MCF 10A (cell line): ENCODE measurements at places on chromosomes 3 and 15.
A peak's percentile ranks its signal among the peaks of the same experiment; 100 is the strongest.

DNA sequence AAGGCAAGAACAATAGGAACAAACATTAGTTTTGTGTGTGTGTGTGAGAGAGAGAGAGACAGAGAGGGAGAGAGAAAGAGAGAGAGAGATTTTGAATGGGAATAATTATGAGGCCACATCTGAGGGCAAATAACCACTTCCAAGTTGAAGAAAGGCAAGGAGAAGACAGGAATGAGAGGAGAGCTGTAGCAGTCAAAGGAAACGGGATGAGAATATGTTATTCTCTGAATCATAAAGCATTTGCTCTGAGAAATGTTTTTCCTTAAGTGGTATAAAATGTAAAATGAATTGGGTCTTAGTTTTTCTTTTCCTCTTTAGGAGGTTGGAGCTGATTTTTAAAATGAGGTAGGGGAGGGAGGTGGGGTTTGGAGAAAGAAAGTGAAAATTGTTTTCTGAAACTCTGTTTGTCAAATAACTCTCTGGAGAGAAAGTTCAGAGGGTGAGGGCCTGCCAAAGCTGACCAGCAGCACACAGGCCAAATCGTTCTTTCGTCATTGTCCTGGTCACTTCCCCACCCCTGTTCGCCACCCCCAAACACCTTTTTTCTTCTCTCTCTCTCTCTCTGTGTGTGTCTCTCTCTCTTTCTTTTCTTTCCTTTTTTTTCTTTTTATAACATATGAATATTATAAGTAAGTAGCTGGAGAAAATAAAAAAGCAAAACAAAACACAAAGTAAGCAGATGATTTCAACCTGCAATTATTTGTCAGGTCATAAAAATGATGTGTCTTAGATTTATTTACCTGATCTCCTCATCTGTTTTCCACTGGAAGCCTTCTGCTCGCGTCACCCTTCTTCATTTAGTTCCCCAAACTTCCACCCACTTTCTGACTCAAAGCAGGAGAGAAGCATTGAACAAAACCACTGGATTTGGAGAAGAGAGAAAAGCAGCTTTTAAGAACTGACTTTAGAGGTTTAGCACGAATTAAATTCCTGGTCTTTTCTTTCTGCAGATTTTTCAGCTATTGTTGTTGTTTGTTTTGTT is 110.6 kb downstream of the LPP start:
- no peak for DNase-seq

DNA sequence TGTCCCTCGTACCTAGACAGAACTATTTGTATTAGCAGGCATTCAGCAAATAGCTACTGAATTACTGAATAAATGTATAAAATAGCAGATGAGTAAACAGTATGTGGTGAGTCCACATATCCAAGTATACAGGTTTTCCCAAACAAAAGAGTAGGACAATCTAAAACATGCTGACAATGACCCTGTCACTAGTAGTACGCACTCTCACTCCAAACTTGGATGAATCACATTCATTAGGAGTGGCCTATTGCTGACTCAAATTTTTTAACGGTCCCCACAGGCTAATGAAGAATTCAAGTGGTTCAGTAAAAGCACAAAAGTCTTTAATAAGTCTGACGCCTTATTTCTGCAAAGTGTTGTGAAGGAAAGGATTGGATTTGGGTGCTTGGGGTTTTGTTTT is 449.3 kb upstream of the THBS1 start:
- no peak for DNase-seq

GRCh38 chr15:56910801-56911200 is 7.6 kb upstream of the TCF12 start:
- DNase-seq = no peak

DNA sequence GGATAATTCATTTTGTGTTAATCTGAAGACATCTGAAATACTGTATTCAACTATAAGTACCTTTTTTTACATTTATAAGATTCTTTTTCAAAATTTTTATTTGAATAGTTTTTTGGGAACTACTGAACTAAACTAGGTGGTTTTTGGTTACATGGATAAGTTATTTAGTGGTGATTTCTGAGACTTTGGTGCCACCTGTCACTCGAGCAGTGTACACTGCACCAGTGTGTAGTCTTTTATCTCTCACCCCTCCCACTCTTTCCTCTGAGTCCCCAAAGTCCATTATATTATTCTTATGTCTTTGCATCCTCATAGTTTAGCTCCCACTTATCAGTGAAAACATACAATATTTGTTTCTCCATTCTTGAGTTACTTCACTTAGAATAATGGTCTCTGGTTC is 57.6 kb downstream of the CD86 start:
- DNase-seq = no peak

DNA sequence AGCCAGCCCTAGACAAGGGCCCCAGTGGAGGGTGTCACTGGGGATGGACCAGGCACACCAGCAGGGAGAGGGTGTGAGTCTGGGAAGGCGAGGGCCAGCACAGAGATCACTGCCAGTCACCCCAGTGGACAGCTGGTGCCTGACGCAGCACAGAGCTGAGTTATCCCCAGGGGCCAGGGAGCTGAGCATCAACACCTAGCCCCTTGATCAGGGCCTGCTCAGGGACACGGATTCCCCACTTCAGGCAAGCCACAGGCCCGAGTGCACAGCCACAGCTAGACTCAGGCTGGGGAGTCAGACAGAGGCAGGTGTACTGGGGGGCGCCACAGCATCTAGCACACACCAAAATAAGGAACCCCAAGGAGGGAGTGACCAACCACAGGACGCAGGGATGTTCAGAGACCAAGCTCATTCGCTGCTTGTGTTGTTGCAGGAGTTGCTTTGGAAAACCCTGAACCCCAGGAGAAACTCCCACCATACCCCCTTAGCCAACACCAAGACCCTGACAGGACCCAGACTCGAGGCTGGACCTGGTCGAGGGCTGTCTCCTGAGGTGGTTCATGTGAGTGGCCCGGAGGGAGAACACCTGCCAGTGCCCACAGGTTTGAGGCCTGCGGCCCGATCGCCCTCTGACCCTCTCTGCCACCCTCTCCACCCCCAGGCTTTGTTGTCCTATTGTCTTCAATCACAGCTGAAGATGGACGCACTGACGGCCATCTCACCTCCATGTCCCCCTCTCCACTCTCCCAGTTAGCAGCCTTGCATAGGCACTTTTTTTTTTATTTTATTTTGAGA is 146.8 kb downstream of the TPRA1 start:
- DNase-seq = no peak

GRCh38 chr3:135147657-135148056 is 352.6 kb downstream of the EPHB1 start:
- DNase-seq = no peak

DNA sequence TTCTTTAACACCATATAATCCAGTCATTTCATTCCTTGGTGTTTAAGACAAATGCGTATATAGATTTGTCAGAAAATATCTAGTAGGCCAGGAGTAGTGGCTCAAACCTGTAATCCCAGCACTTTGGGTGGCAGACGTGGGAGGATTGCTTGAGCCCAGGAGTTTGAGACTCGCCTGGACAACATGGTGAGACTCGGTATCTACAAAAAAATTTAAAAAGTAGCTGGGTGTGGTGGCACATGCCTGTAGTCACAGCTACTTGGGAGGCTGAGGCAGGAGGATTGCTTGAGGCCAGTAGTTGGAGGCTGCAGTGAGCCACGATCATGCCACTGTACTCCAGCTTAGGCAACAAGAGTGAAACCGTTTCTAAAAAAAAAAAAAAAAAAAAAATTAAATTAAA is 1.9 kb upstream of the MTMR14 start:
- no peak for DNase-seq

GRCh38 chr15:92682741-92683510 is 27.4 kb upstream of the FAM174B start:
- no peak for DNase-seq

GRCh38 chr15:41997845-41998244 is 23.0 kb downstream of the PLA2G4E start:
- no peak for DNase-seq

DNA sequence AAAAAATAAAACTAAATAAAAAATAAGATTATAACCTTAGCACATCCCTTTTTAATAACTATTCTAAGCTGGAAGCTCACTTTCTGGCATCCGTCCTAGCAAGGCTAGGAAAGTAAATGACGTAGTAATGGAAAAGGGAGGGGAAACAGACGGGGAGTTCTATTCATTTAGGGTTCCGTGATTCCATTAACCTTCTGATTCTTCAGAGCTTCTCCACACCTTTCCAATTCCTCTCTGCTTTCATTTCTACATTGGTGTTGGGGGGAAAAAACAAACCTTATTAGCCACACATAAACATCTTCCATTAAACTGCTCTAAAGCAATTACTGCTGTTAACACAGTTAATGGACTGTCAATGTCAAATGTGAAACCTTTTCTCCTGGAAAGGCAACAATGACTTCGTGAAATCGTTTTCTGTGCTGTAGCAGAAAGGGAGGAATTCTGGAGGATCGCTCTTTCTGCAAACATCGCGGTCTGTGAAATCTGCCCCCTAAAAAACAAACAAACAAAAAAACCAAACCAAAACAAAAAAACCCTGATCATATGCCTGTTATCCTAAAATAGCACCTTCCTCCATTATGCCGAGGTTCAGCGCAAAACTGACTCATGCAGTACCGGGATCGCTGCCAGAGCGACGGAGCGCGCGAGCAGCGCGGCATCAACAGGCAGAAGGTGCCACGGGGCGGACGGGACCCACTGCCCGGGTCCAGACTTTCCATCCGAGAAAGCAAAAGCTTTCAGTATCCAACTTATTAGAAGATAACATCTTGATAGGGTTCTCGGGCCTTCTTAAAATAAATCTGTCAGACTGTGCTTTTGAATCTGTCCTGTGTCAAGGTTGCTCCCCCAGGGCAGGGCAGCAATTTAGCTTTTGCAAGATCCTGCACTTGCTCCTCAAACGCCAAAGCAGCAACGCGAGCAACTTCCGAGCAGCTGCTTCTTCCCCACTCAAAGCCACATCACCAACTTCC is 156.2 kb downstream of the FGF12 start:
- peak; percentile 74 for DNase-seq

DNA sequence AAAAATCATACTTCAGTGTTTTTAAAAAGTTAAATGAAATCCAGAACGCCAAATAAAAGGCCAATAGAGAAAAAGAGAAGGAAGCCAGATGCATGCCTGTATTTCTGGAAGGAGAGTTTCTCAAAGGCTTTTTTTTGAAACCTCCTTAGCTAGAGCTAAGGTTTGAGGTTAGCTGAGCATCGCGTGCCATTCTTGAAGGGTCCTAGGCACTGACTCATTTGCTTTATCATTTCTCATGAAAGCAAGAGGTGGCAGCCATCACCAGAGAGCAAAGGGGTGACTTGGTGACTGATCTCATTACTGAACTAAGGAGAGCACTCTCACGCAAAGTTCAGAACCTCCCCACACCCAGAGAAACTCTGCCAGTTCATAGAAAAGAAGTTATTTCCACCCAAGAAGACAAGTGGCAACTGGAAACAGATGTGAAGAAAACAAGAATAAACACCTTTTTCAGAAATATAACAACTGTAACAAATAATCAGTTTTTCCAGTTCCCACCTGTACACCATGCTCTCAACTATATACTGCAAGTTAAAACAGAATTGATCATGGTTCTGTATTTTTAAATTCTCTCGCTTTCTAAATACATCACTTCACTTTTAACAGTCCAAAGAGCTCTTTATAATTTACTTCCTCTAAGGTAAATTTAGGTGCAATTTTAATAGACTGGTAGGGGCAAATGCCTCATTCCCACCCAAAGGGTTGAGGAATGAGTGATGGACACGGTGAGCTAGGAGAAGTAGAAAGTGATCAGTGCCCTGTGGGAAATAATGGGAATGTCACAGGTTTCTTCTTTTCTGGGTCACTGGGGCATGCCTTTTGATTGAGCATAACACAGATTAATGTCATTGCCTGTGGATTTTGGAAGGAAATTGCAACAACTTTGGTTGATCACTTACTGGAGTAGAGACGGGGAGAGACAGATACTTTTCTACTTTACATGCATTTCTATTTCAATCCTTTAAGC is 24.7 kb downstream of the GPR15 start:
- no peak for DNase-seq

DNA sequence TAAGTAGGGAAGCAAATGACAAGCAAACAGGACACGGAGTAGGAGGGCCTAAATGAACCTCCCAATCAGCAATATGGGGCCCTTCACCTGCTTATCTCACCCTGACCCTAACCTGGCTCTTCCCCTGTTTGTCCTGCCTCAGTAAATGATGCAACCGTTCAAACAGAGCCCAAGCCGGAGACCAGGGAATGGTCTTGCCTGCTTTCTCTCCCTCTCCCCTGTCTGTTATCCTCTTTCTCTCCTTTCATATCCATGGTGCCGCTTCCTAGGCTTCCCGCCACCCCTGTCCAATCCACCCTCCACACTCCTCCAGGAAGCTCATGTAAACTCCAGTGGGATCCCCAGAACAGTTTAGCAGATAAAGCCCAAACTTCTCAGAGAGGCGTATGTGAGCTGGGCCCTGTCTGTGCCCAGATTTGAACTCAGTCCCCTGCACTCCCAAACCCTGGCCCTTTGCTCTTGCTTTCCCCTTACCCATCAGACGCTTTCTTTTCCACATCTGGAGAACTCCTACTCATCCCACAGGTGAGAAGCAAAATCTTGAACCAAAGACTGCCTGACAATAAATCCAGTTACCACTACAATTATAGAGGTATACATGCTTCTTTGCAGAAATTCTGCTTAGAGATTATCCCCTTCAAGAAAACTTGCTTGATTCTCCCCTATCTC is 45.7 kb upstream of the STT3B start:
- DNase-seq = no peak

- DNase-seq = peak; percentile 56
Measured at GRCh38 chr3:107574650-107575049, 51.9 kb downstream of the BBX start.

DNA sequence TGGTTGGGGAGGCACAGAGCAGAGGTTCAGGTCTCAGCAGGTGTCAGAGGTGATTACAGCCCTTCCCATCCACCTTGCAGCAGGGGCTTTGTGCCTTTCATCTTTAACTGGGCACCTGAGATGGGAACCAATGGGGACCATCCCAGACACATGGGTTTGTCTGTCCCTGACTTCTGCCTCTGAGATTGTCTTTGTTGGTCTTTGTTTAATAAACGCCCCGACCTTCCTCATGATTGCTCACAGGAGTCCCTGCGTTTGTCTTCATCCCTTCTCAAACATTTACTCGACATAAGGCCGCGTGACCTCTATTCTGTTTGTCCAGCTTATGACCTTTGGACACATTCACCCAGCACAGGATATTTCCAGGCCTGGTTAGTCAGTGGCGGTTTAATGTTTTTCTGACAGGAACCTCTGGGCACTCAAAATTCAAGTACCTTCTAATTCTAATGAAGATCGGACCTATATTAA is 5.9 kb downstream of the ZSCAN2 start:
- no peak for DNase-seq

DNA sequence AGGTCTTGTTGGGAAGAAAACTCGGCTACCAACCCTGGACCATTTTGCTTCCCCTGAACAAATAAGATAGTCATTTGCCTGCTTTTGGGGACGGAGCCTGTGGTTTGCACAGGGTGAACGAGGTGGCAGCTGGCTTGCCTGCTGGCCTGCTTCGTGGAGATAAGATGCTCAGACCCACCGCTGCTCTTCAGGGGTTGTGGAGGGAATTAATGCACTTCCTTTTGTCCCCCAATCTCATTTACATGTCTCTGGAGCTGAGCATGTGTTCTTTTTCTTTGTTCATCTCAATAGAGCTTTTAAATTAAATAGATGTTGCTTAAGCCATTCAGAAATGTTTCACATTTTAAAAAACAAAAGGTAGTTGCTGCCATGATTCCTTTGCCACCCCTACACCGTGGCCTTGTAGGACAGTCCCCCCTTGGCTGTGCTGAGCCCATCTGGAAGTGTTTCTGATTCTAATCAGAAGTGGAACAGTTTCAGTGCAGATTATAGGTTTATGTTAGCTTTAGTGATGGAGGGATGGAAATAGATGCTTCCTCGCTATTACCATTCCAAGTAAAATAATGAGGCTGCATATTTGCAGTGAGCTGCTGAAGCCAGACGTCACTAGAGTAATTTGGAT is 25.6 kb downstream of the APBA2 start:
- no peak for DNase-seq

GRCh38 chr3:172977696-172978095 is 163.3 kb downstream of the SPATA16 start:
- DNase-seq = no peak
